ENCODE measurements at places on chromosomes 3 and 15. TPM values are rescaled to one million over a fixed set of nuclear protein-coding genes. Genes with fewer than 3 reads are reported as not detected.

- no peak for DNase-seq
Measured at GRCh38 chr3:172541945-172542488, 18.8 kb upstream of the TNFSF10 start.

DNA sequence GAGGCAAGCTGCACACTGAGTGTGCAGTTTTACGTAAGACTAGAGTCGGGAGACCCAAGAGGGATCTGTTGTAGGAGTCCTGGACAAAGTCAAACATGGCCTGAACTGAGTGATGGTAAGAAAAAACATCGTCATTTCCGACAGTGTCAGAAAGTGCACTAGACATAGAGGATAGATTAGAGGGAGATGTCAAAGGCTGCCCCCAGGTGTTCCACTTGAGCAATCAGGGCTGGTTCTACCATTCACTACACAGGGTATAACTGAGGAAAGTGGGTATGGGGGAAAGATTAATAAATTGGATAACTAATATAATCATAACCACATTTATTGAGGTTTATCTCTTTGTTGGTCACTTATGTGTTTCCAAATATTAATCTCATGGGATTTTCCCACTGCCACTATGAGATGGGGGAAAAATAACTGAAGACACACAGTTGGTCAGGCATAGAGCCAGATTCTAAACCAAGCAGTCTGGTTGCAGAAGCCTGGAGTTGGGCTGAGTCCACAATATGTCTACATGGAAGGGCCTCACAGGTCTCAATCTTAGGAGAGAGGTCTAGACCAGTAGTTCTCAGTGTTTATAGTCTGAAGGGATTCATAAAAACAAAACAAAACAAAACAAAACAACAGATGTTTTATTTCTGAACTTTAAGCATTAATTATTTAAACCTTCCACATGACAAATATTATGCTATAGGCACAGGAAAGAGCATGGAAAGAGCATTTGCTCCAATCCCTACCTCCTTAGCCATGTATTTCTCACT, 766.5 kb downstream of the NTRK3 start:
- DNase-seq, result no peak

The DNAH12 gene
- total RNA-seq, result not detected

DNA sequence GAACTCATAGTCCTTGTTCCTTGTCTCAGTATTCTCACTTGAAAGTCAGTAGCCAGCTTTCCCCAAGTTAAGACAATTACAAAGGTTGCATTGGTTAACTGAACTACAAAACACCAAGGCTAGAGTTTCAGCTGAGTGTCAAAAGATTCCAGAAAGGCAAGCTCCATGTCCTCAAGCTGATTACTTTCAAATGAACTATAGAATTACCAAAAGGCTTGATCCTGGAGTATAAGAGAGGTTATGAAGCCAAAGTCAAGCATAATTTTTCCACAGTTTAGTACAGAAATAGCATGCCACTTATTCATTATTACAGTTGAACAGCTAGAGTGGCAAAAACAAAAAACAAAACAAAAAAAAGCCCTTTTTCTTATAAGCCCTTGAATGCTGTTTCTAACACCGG, 51.9 kb downstream of the ZBTB20 start:
- DNase-seq, result no peak
